ENCODE measurements at places on chromosomes 12 and 14.

DNA sequence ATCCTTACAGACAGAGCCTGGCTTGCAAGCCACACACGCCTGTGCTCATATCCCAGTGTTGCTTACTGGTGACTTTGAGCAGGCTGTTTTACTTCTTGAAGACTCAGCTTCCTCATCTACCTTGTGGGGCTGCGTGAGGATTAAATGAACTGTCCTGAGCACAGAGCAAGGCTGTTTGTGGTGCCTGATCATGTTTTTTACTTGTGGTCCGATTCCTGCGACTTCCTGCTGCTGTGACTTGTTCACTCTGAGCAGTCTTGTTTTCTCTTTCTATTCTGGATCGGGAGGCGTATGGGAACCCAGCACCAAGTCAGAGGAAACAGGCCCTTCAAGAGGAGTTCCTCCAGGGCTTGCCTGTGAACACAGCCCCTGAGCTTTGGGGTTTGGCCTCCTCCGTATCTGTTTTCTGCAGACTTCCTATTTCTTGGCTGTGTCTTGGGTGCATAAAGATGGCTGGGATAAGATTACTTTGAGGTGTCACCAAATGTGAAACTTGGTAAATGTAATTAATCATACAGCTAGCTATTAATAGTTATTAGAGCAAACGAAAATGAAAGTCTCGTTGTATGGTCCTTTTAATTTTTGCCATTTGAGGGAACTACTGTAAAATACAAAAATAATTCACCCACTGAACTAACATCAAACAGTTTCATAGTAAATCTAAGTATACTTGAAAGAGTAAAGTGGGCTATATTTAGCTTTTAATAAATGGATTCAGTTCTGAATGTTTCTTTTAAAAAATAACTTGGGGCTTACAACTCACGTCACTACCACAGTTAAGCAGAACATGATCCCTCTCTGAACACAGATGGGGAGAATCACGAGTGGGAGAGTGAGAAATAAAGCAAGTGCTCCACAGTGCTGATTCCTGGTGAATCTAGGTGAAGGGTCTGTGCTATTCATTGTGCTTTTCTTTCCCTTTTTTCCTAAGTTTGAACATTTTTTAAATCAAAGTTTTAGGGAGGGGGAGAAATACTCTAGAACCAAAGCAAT is 251.5 kb downstream of the FOXN3 start:
- DNase-seq, result no peak

GRCh38 chr14:105250986-105251385 is 2.7 kb downstream of the BTBD6 start:
- DNase-seq, result no peak

DNA sequence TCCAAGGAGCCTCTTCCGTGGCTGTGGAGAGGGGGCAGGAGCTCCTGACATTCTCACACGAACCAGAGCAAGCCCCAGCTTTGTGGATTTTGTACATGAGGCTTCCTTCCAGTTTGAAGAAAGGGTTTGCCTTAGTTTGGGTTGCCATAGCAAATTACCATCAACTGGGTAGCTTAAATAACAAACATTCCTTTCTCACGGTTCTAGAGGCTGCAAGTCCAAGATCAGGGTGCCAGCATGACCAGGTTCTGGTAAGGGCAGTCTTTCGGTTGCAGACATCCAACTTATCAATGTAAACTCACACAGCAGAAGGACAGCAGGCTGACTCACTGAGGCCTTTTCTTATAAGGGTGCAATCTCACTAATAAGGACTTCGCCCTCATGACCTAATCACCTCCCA is 25.9 kb upstream of the STAB2 start:
- DNase-seq, result no peak

DNA sequence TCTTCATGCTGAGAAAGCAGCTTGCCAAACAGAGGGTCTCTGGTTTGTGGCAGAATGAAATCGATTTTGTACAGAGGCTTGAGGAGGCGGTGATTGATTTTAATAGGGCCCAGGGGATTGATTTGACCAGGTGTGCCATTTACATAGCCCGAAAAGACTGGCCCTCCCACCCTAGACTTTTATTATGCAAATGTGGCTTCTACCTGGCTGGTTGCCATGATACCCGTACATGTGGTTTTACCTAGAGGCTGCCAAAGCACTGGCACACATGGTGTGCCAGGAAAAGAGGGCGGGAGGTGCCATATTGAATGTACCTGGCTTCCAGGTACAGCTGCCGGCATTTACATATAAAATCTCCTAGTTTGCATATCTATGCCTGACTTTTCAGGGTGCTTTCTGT is 18.0 kb upstream of the GUCY2C start:
- no peak for DNase-seq

GRCh38 chr12:1421091-1421846 is 173.1 kb downstream of the FBXL14 start:
- DNase-seq, result no peak

DNA sequence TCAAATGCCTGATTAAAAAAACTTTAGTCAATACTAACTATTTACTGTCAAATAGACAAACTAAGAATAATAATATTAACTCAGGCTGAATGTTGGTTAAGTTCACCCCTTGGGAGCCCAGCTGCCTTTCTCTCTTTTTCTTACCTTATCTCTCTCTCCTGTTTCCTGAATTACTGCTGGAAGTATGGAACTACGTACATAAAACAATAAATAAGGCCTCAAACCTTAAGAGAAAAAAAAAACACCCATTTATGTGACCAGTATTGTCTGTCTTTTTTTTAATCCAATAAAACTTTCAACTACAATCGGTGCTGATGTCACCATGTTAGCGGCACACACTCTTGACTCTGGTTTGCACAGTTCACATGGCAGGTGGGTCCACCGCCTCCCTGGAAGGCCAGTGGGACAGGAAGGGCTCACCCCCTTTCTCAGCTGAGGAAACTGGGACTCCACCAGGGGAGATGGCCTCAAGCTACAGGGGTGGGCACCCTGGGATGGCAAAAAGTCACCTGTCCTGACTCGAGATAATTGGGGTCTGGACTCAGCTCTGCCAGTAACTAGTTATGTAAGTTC is 21.3 kb downstream of the BCL11B start:
- no peak for DNase-seq

DNA sequence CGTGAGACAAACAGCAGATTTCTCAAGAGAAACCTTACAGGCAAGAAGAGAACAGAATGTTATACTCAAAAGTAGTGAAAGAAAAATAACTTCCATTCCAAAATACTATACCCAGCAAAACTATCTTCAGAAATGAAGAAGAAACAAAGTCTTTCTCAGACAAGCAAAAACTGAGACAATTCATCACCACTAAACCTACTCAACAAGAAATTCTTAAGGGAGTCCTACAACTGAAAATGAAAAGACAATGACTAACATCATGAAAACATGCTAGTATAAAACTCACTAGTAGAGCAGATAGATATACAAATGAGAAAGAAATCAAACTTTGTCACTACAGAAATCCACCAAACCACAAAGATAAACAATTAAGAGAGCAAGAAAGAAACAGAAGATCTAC is 106.5 kb downstream of the CEP83 start:
- DNase-seq, result no peak

DNA sequence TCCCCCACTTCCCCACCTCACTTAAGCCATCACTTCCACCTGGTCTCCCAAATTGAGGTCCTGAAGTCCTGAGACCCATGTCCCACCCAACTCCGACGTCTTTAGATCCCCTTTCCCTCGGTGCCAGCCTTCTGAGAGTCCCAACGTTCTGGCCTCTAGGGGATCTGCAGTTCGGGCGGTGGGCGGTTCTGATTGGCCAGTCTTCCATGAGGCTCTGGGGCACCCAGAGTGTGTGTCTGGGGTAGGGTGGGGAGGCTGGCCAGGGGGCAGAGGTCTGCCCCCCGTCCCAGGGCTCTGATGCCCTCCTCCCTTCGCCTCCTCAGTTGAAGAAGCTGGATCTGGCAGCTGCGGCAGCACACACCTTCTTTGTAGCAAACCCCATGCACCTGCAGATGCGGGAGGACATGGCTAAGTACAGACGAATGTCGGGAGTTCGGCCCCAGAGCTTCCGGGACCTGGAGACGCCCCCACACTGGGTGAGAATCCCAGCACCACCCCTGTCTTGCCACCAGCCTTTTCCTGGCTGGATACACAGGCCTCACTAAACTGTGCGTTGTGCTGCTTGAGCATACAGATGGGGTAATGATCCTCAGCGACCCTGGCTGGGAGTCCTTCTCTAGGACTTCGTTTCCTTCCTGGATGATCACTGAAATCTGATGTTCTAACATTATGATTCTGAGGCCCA is 1.5 kb downstream of the P3H3 start:
- DNase-seq, result no peak

DNA sequence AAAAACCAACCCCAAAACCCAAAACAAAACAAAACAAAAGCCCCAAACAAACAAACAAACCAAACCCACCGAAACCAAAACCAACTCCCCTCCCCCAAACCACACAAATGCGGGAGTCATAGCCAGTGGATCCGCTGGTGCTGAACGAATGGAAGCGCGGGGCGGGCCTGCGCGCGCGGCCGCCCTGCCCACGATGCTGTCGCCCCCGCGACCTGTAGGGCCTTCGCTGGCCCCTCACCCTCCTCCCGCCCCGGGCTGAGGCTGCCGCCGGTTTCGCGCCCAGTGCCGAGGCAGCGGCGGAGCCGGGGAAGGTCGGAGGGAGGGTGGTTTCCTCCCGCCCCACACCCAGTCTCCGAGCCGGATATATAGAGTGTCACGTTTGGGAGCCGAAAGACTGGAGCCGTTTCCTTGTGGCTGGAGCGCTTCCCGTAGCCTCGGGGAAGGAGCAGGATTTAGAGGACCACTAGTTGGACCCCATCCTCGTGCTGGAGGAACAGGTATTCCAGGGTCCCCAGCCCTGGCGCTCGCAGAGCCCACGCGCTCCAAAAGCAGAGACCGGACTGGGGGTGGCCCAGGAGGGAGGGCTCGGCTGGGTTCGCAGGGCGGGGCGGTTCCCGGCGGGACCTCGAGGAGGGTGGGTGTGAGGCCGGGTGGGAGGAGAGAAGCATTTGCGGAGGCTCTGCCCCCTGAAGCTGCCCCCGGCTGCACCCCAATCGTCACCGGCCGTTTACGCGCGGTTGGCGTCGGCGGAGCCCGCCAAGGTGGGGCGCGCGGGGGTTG is at the start of gene FAR2:
FAR2 (plus strand) TSS at position 368 of the 780 bp plus-strand sequence. CDS start 121,172 bp downstream, outside the sequence.
- DNase-seq, result peak; percentile 40

- DNase-seq, result no peak
Observed at GRCh38 chr14:22797017-22797917, 18.0 kb downstream of the SLC7A7 start.

DNA sequence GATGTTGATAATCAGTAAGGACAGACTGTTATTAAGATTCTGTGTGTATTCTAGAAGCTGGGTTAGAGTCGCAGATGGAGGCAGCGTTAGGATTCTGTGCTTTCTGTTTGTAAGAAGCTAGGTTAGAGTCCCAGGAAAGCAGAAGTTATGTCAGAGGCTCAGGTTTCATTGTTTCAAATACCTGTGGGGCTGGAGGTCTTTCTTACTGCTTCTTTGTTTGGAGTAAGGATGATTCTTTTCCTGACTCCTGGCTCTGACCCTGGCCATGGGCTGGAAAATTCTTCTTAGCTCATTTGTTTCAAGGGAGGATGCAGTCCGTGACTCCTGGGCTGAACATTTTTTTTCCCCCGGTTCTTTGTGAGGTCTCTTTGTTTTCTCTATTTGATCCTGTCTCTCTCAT is 5.2 kb downstream of the MUCL1 start:
- no peak for DNase-seq
